ENCODE measurements at places on chromosomes 13 and 19.

GRCh38 chr19:56837004-56837403, 3.5 kb downstream of the PEG3 start:
- no peak for DNase-seq

DNA sequence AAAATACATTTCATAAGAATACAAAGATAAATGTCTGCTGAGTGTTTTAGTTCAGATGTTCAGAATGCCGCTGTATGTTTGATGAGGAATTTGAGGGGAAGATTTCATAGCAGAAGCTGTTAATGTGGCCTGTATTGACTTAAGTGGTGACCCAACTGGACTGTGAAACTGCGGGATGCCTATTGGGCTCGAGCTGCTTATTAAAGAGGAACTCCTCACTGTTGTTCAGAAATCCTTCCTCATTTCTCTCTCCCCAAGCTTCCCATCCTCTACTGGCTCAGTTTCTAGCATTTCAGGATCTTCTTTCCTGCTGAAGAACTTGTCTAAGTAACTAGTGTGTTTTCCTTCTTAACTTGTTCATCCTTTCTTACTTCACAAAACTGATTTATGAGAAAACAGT, 20.4 kb downstream of the DGKH start:
- no peak for DNase-seq

GRCh38 chr13:43905435-43906031, 25.8 kb downstream of the LACC1 start:
- DNase-seq = peak; percentile 17

- DNase-seq = peak; percentile 6
Measured at GRCh38 chr19:29687244-29687896, 22.1 kb downstream of the PLEKHF1 start.

GRCh38 chr13:60379837-60380565, 17.0 kb upstream of the TDRD3 start:
- DNase-seq = no peak

DNA sequence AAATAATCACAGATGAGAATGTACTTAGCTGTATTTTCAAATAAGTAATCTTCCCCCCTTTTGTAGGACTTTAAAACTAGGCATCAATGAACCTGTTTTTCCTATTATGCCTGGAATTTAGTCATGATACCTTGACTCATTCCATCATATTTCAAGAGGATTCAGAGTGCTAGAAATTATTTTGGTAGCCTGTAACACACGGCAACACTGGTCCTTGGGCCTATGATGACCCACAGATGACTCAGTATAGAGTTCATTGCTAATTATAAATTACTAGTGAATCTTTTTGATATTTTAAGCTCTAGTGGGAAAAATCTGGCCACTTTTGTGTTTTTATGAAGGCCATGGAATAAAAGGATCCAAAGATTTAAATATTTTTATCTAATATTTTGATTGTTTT, 26.0 kb upstream of the GARRE1 start:
- no peak for DNase-seq

DNA sequence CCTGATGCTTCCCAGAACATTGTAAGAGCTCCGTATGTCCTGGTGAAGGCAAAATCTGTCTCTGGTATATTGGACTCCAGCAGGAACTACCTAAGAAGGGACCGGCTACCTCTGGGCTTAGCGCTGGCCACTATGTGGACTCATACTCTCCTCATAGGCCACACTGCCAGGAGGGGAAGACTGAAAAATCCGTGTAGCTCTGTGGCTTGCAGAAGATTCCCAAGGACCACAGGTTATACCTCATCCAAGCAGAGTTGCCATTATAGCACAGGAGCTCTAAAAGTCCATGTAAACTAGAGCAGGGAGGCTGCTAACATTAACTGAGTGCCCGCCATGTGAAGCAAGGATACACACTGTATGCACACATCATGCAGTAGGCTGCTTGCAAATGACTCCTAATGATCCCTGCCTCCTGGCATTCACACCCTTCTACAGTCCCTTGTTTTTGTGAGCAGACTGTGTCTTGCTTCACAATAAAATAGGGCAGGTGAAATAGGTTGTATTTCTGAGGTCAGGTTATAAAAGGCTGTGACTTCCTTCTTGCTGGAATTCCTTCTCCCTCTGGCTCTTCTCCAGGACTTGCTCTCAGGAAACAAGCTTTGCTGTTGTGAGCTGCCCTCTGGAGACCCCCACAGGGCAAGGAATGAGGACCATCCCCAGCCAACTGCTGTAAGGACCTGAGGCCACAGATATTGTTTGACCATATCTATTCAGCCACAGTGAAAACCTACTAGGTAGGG, 192.6 kb upstream of the UBL3 start:
- no peak for DNase-seq
